ENCODE measurements at places on chromosomes 16 and 17.
A peak's percentile ranks its signal among the peaks of the same experiment; 100 is the strongest.

DNA sequence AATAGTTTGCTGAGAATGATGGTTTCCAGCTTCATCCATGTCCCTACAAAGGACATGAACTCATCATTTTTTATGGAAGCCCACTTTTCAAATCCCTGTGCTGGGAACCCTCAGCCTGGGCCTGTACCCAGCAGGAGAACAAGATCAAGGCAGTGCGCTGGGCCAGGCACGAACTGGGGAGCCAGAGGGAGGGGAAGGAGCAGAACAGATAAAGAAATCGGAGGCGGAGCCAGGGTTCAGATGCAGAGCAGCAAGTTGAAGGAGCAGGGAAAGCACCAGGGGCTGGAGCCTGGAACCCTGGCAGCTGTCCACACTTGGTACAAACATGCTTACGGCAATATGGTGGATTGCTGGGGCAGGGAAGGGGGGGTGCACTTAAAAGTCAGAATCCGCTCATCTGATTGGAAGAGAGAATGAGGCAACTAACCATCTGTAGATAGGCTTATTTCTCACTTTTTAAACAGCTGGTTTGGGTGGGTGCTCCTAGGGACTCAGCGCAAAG is 107.5 kb downstream of the NOG start:
- DNase-seq, result no peak

GRCh38 chr17:3926860-3927627 is 10.8 kb upstream of the P2RX1 start:
- DNase-seq, result no peak

GRCh38 chr17:49480836-49481615 is 14.1 kb upstream of the NGFR start:
- DNase-seq, result no peak

DNA sequence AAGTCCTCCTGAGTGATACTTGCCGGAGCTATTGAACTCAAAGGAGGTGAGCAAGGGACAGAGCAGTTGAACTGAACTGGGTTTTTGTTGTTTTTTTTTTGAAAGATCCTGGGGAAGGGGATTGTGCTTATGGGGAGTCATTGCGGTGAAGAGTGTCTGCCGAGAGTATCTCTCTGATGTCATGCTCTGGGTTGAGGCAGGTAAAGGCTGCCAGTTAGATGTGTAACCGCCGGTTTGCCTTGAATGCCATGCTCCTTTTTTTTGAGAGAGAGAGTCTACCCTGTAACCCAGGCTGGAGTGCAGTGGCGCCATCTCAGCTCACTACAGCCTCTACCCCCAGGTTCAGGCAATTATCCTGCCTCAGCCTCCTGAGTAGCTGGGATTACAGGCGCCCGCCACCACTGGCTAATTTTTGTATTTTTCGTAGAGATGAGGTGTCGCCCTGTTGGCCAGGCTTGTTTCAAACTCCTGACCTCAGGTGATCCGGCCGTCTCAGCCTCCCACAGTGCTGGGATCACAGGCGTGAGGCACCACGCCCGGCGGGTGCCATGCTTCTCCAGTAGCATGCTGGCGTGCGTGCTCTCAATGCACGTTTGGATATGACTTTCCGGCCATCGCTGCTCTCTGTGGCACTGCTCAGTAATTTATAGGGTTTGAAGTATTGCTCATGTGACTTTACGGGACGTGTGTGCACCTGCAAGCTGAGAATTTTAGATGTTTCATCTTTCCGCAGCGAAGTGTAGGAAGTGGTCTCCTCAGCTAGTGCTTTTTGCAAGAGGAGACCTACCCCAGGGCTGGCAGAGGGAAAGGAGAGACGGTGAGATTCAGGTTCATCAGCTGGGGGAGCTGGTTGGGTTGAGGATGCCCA is 8.5 kb downstream of the ZC3H18 start:
- no peak for DNase-seq

GRCh38 chr17:5526821-5527598 is 40.6 kb downstream of the MIS12 start:
- peak; percentile 79 for DNase-seq

DNA sequence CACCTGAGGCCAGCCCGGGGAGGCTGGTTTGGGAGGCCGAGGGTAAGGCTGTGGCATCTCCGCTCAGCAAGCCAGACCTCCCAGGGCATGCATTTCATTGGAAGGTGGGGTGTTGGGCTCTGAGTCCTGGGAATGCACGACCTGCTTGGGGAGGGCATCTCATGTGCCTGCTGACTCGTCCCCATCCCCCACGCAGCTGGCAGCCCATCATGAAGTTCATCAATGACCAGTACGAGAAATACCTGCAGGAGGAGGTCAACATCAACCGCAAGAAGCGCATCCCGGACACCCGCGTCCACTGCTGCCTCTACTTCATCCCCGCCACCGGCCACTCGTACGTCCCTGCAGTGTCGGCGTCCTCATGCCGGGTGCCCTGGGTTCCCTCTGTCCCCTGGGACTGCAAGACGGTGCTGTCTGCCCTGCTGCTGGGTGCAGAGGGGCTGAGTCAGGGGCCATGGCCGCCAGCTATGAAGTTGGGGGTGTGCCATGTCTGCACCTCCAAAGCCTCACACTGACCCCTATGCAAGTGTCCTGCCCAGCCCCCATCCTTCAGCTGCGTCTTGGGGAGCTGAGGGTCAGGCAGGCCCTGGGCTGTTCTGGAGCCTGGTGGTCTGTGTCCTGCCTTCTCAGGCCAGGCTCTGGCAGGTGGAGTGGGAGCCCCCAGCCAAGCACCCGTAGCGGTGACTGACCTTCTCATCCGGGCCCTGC is 347.9 kb downstream of the SEC14L1 start:
- DNase-seq, result no peak

DNA sequence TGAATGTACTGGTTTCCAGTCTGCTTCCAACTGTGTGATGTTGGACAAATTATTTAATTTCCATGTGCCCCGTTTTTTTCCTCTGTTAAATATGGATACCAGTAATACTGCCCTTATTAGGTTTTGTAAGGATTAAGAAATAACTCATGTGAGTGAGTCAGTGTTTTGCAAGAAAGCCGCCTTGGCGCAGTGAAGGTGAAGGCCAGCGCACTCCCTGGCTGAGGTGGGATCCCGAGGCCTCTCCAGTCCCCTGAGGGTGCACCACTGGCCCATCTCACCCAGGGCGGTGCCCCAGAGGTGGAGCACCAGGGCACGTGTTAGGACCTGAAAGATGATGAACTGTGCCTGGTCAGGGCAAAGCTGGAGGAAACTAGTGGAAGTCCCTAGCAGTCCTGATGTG is 43.5 kb downstream of the PHKB start:
- DNase-seq, result no peak

DNA sequence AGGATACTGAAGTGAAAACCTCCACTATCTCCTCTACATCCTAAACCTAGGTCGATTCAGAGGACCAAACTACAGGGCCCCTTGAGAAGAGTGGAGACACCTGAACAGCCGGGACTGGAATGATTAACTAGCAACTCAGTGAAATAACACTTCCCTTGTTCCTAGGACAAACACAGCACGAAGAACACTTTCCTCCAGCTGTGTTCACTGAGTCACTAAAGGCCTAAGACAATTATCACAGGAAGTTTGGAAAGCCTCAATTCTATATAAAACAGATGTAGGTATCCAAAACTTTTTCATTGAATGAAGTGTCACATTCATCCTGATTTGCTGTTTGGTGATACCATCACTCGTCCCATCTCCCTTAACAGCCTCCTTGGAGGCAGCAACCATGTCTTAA is 15.5 kb upstream of the CUEDC1 start:
- DNase-seq, result no peak

DNA sequence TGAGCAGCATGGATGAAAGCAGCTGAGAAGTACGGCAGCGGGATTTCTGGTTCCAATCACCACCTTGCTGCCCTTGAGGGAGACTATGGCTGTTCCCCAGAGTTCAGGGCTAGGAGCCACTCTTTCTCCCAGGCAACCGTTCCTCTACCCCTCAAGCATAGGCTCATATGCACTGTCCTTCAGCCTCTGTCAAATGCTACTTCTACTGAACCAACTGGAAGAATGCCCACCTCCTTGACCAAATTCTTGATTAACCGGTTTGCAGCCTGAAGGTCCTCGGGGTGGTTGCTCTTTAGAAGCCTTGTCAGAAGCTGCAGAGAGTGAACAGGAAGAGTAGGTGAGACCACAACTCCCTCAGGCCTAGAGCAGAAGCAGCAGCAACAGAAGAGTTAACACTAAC is 23.8 kb downstream of the GGA2 start:
- no peak for DNase-seq

- DNase-seq, result no peak
Observed at GRCh38 chr16:57167953-57168352, 17.9 kb downstream of the PSME3IP1 start.

GRCh38 chr16:61595605-61596004 is 440.6 kb downstream of the CDH8 start:
- no peak for DNase-seq

DNA sequence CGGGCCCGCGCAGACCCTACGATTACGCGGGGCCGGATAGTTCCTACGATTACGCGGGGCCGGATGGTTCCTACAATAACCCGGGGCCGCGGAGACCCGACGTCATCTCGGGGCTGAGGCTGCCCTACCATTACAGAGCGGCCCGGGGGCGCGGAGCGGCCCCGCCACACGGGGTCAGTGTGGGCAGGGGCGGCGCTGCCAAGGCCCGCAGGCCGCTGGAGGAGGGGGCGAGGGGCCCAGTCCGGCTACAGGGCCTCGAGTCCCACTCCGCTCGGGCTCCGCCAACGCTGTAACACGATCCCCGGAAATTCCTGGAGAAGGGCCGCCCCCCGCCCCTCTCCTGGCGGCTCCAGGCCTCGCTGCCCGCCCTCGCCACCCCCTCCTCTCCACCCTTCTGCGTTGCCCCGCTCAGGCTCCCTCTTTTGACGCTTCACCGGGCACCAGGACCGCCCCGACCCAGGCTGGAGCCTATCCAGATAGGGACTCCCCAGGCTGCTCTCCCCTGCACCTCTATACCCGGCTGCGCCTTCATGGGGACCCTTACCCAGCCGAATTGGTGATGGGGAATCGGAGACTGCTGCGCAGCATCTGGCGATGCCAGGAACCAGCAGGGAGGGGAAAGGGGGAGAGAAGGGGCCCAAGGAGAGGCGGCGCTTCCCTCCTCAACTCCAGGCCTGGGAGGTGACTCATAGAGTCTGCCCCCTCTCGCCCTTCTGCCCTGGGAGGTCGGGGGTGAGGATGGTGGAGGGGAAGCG is at the start of gene RAB34:
RAB34 (minus strand) TSS at position 291 of the 755 bp plus-strand sequence. CDS start 602 bp downstream, outside the sequence.
- no peak for DNase-seq

- no peak for DNase-seq
Observed at GRCh38 chr17:5699814-5700213, 115.5 kb upstream of the NLRP1 start.

DNA sequence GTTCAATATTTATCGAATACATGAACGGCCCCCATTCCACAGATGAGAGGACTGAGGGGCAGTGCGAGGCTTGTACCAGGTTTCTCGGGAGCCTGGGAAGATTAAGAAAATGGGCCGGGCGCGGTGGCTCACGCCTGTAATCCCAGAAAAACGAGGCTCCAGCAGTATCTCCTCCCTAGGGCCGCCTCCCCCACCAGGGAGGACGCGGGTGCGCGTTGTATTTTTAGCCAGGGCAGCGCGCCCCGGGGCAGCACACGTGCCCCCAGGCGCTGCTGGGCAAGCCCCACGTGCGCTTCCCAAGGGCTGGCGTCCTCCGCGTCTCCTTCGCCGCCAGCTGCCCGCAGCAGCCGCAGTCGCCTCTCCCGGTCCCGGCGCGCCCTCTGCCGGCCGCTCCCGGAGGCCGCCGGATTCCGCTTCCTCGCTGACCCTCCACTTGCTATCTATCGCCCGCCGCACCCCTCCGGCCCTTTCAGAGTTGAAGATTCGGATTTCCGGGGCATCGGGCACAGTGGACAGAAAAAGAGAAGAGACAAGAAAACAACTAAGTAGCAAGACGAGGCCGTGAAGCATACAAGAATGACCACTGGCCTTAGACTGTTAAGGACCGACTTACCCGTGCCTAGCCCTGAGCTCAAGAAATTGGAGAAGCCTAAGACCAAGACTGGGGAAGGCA is 1.9 kb upstream of the YBX2 start:
- no peak for DNase-seq

- DNase-seq, result no peak
Observed at GRCh38 chr16:79296491-79296890, 304.0 kb downstream of the MAF start.

GRCh38 chr17:75412455-75413317 is 7.2 kb upstream of the GRB2 start:
- DNase-seq, result peak; percentile 71

DNA sequence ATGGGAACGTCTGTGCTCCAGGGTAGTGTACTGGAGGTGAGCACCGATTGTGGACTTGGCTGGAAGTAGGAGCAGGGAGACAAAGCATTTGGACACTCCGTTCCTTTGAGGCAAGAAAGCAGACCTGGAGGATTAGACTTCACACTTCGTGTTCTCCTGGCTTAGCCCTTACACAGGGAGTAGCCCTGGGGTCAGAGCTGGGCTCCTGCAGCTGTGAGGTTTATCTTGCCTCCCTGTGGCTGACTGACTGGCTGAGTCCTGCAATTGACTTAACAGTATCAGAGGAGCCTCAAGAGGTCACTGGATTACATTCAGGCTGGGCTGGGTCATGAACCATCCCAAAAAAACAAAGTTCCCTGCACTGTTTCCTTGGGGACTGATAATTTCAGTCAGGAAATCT is 37.1 kb downstream of the MPRIP start:
- DNase-seq, result no peak

GRCh38 chr16:87560428-87561199 is 41.7 kb upstream of the JPH3 start:
- no peak for DNase-seq

DNA sequence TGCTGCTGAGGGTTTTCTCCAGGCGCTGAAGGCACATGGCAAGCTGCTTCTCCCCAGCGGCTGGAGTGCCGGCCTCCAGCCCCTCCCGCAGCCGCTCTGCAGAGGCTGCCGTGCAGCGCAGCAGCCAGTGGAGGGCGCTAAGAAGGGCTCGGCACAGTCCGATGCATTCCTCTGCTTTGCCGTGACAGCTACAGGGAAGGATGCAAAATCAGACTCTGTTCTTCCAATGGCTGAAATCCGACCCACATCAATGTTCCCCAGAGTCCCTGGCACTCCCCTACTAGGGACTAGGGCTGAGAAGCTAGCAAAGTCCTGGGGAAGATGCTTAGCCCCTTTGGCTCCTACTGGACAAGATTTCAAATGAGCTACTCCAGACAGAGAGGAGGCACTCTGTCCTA is 19.0 kb downstream of the MED24 start:
- no peak for DNase-seq

- DNase-seq, result no peak
Observed at GRCh38 chr17:38463451-38463858, 35.2 kb downstream of the ARHGAP23 start.

GRCh38 chr17:82882715-82883418 is 43.0 kb upstream of the ZNF750 start:
- DNase-seq, result no peak

- no peak for DNase-seq
Observed at GRCh38 chr16:67441907-67442306, 11.0 kb downstream of the HSD11B2 start.

- DNase-seq, result no peak
Observed at GRCh38 chr17:55811536-55811935, 60.7 kb downstream of the PCTP start.

All from left renal cortex interstitium (tissue), 4 donors.